ENCODE measurements at places on chromosomes 4 and X. TPM values are rescaled to one million over a fixed set of nuclear protein-coding genes. Genes with fewer than 3 reads are reported as not detected.

- no peak for DNase-seq
These were observed 224.3 kb upstream of the CTSO start for GRCh38 chr4:156177941-156178340.

- no peak for DNase-seq
These were observed 47.2 kb upstream of the LAS1L start for GRCh38 chrX:65581661-65582339.

DNA sequence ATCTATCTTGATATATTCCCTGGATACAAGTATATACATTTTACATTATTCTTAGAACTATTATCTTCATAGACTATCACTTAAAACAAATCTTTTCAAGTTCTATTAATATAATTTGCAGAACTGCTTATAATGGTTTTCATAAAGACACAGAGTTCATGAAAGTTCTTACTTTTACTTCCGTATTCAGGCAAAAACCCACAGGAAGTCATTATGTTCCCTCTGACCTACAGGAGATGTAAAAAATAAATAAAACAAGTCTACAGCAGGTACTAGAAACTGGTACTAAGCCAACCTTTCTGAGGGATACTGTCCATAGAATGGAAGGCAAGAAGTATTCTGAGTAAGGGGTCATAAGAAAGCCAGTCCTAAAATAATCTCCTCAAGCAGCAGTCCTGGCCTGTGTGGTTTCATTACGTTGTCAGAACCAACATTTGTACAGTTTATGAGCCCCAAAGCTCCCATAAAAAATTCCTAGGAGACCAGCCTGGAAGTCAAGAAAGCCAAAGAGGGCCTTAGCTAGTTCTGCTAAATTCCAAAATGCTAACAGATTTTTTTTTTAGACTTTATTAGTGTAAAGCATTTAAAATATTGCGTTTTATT lies 68.6 kb downstream of the CAMK2D start:
- DNase-seq = no peak

DNA sequence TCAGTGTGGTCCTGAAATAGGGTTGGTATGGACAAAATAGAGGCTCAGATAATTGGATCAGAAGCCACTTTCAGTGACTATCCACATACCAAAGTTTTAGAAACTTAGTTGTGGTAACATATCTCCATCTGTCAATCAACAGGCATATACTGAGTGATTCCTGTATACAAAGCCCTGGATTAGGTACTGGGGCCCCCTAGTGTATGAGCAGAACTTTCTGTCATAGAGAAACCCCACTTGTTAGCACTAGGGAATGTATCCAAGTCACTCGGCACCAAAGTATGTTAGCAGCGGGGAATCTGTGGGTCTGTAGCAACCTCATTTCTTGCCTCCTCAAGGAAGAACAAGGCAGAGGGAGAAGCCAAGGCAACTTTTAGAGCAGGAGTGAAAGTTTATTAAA lies 50.7 kb downstream of the MAP7D3 start:
- no peak for DNase-seq

DNA sequence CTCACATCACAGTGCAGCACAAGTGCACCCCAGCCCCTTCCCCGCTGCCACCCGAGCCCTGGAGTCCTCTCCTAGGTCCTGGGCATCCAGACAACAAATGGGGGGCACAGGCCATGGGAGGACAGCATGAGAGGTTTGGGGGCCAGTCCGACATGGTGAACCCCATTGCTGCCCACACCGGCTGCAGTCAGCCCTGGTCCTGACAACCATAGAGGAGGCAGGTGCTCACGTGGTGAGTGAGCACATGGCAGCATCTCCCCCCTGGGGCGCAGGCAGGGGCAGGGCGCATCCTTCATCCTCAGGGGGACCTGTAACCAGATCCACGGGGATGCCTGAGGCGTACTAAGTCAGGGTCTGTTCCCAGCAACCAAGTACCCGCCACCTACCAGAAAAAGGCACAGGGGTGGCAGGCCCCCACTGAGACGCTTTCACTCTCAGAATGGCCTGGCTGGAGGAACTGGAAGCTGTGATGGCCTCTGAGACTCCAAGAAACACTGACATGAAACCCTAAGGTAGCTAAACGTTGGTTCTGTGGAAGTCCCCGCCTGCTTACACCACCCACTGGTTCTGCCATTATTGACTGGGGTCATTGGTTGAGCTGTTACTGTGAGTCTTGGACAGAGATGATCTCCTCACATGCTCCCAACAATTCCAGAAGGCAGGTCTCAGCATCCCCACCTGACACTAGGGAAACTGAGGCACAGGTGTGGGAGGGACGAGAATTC lies 6.5 kb downstream of the ZFYVE28 start:
- no peak for DNase-seq

FBXO8 gene
- total RNA-seq = 14.4 TPM

DNA sequence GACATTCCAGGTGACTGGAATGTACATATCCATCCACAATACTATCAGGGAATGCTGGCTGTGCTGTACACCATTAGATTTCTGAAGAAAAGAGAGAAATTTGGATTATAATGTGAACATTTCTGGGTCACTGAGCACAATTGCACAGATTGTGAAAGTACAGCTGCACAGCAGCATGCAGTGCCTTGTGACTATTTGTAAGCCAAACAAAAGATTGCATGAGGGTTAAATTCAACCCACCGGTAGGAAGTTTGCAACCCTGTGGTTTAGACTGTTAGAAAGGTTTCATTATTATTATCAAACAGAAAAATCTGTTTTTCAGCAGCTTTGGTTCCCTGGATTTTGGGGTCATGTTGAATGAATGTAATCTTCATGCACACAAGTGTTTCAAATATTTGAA lies 24.5 kb downstream of the DDIT4L start:
- no peak for DNase-seq

All from kidney epithelial cell (primary cell).